ENCODE measurements at places on chromosomes 1 and 21. TPM values are rescaled to one million over a fixed set of nuclear protein-coding genes. Genes with fewer than 3 reads are reported as not detected.
A peak's percentile ranks its signal among the peaks of the same experiment; 100 is the strongest.

- no peak for DNase-seq
These were observed 701 bp upstream of the INSRR start for GRCh38 chr1:156859523-156860112.

DNA sequence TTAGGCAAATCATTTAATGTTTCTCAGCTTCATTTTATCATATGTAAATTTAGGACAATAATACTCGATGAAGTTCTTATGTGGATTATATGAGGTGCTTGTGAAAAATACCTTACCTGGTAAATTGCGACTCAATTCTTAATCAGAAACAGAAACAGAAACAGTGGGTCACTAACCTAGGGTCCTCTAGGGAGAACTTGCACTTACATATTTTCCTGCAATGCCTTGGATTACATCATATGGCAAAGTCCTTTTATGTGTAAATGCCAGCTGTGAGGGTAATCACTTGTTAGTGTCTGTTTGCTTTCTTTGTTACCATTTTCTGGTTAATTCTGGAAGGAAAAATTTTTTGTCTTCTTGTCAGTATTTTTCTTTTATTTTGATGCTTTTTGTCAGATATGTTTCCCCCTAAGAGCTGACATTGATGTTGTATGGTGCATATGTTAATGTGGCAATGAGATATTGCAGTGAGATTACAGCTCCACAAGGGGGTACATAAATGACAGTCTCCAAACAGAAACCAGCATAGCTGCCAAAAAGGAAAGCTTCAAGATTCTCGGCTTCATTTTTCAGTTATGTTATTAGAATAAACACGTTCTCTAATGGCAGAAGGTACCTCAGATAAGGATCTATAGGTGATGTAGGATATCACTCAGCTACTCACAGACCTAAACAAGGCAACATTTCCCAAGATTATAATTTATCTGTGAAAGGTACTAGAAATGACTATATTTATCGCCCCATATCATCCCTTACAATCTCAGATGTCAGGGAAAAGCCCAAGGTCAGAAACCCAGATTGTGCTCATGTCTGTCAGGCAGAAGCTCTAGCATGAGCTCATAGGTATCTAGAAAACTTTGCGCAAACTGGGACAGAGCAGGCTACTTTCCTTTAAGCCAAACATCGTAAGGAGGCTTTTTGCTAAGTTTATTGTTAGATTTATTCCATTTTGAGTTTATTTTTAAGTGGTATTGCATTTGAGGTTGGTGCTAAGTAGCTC lies 119.9 kb downstream of the FASLG start:
- DNase-seq = no peak

DNA sequence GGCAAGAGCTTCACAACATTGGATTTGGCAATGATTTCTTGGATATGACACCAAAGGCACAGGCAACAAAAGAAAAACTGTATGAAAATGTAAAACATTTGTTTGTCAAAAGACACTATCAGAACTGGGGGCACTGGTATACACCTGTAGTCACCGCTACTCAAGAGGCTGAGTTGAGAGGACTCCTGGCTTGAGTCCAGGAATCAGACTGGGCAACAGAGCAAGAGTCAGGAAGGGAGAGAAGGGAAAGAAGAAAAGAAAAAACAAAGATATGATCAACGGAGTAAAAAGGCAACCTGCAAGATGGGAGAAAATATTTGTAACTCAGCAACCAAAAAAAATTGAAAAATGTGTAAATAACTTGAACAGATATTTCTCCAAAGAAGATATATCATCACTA lies 6.0 kb upstream of the TUT4 start:
- no peak for DNase-seq

- DNase-seq = no peak
These were observed 218.9 kb downstream of the CRB1 start for GRCh38 chr1:197486946-197487345.

Gene CCDC27
- not detected for total RNA-seq

Gene NCAM2
- total RNA-seq = 2.2 TPM

DNA sequence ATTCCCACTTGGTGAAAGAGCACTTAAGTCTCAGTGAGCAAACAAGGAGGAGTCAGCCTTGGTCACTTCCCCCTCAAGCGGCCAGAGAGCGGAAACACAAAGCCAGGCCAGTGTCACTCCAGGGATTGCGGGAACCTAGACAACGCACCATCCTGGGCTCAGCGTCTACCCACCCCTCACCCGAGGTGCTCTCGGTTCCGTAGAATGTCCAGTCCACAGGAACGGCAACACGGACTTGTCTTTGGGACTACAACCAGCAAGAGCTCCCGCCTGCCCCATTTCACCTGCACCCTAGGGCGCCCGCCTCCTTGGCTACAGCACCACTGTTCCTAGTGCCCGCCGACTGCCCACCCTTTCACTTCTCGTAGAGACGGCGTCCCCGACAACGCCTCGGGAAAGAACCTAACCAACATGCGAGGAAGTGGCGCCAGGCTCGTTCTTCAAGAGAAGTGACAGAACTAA lies 509 bp downstream of the GDAP2 start:
- DNase-seq = no peak

DNA sequence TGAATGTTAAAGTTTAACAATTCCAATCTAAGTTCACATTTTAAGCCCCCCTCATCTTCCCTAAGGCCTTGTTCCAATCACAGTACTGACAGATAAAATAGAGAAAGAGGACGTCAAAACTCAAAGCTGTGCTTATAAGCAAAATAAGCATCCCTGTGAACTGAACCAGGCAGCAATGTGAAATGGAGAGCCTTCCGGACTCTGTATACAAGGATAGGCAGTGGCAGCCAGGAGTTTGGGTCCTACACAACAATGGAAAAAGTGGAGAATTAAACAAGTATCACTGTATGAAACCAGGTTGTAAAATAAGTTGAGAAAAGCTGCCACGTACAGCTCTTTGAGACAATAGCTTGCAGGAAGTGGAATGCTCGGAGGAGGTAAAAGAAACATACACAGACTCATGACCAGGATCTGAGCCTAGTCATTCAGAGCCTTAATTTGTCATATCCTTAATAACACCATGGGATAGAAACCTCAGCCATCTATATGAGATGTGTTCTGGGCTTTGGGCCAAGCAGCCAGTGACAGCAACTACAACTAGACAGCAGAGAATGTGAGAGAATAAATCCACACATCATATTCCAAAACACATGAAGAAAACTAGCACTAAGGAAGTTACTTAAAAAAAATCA lies 55.2 kb upstream of the PALMD start:
- peak; percentile 64 for DNase-seq

- DNase-seq = no peak
These were observed 688.1 kb downstream of the PLA2G4A start for GRCh38 chr1:187516874-187517273.

DNA sequence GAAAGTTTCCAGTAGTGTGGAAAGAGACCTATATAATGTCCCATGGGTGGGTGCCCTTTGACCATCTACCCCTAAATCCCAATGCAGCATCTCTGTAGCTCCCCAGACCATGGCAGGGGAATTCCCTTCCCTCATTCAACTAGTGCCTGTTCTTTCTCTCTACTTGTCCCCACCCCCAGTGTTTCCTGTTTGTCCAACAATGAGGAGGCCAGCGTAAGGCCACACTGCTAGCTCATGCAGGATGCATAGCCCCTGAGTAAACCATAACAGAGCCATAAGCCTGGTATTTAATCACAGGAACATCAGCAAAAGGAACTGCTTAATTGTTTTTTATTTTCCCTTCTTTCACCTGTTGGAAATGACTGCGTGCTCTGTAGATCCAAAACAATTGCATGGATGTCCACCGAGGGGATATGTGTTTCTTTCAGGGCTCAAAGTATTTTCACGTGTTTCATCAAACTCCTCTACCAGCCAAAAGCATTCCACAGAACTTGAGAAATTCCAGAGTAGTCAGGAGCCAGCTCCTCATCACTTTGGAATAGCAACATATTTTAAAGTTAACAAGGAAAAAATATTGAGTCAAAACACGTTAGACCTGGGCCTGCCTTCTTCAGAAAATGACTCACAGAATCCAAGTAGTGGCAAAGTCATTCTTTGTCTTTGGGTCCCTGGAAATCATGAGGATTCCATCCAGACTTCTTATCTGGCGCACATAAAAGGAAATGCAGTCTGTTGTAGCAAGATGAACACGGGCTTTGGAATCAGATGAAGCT lies 162.5 kb upstream of the SGIP1 start:
- no peak for DNase-seq

DNA sequence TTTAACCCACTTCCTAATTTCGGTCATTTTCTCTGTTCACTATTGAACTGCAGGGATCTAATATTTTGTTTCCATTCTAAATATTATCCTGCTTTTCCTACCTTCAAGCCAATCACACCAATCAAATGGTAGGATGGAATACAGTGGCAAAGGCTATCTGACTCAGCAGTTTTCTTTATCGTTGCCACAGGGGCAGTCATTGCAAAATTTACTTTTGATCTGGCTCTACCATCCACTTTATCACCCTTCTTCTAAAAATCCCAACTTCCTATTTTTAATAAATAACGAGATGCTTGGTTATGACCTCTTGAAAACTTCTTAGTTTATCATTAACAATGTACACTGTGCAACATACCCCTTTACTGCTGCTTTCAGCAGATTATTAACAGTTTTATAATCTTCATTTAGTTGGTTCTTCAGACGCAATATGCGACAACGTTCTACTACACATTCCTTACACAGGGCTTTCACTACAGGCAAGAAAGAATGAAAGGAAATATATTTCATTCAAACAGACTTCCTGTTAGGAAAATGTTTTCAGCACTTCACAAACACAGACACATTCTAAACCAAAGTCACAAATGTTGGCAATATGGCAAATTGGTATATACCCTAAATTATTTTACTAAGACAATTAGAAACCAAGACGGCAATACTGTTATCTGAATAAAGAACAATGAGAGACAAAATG lies 52.3 kb upstream of the RAP1GAP start:
- DNase-seq = no peak

DNA sequence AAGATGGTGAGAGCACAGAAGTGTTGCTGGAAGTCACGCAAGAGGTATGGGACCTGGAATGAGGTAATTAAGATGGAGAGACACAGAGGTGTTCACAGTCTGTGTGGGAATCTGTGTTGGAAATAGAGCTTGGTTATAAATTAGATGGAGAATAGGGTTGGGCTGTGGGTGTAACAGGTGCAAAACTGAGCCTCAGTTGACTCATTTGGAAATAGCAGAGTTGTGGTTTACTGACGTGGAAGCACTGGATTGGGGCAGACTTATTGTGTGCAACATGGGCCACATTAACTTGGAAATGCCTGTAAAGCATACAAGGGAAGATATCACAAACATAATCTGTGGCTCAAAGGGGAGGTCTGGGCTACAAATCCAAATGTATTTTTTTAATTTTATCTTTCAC lies 13.0 kb downstream of the CAMSAP2 start:
- no peak for DNase-seq

DNA sequence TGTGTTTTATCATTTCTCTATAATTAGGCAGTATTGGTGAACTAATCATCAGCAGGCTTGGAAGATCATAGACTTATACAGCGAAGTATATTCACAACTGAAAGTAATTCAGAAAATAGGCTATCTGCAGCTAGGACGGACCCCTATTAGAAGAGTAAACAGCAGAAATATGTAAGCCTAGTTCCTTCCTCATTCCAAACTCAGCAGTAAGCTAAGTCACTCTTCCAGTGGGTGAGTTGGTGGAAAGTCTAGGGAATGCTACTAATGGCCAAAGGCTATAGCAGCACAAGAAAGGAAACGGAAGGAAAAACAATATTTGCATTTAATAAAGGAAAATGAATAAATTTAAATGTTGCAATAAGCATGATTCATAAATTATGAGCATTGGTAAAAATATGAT lies 918.1 kb upstream of the TMPRSS15 start:
- DNase-seq = no peak

GRCh38 chr21:17688912-17689874 lies 76.5 kb upstream of the BTG3 start:
- no peak for DNase-seq

Gene MPL
- total RNA-seq = not detected

Gene GPR25
- total RNA-seq = not detected

- DNase-seq = no peak
These were observed 52.5 kb upstream of the RIPK4 start for GRCh38 chr21:41819236-41819855.

- no peak for DNase-seq
These were observed 1388.1 kb downstream of the AMY1C start for GRCh38 chr1:105137543-105138457.

GRCh38 chr1:53450225-53450624 lies 9.0 kb upstream of the DMRTB1 start:
- DNase-seq = no peak

- DNase-seq = no peak
These were observed 382.9 kb upstream of the B3GALT2 start for GRCh38 chr1:193569096-193569982.

All from Panc1 (cell line).